ENCODE measurements at places on chromosomes 16 and 17.

GRCh38 chr17:77383613-77384608 is 243.1 kb downstream of the SEC14L1 start:
- no peak for DNase-seq

- no peak for DNase-seq
These were observed 5.8 kb downstream of the GPT2 start for GRCh38 chr16:46889942-46890300.

DNA sequence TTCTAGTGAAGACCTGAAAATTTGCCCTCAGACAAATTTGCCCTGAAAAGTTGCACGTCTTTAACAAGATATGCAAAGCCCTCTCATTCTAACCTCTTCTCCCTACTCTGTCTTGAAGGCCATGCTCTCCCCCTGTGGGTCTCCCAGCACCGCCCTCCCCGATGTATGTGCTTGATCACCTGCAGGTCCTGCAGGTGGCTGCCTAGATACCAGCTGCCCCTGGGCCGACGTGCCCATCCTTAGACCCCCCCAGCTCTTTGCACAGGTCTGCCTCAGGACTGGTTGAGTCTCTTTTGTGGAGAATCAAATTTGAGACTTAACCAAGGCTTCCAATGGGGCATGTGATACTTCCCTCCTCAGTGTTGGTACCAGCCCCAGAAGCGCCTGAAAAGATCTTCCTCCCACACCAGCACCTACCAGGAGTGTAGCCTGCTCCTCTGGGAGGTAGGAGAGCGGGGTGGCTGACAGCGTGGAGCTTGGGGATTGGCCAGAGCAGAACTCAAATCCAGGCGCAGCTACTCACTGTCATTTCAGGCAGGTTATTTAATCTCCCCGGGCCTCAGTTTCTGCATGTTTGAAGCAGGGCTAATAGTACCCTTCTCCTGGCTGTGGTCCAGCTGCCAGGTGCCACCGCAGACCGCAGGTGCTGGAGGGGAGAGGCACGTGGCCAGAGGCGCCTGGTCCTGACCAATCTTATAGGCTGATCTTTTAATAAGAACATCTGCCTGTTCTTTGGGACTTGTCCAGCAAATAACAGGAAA is 4.5 kb upstream of the MRPL38 start:
- no peak for DNase-seq

DNA sequence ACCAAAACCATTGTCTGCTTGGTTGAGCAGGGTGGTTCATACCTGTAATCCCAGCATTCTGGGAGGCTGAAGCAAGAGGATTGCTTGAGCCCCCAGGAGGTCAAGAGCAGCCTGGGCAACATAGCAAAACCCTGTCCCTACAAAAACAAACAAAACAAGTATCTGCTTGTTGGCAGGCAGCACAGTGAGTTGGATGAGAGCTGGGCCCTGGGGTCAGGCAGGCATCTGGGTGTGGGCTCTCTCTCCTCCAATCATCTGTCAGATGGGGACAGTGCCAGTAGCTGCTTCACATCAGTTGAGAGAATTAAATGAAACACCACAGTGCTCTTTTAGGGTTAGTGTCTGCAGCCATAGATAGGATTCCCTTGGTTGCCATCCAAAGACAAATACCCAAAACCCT is 5.8 kb downstream of the ARMC7 start:
- DNase-seq: no peak

DNA sequence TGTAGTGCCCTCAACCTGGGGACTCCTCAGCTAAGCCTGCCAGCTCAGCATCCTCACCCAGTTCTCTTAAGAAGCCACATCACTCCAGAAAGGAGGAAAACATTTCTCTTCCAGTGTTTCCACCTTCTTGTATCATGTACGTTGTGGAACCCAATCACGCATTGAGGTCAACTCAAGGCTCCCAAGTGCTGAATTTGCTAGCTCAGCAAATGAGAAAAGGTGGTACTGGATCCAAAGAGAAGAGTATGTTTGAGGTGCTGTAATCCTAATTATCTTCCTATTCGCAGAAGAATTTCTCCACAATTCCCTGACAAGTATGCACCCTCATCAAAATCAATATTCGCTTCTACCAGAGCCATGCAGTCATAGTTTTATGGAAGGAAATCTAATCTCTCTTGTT is 335.0 kb upstream of the C16orf82 start:
- no peak for DNase-seq

DNA sequence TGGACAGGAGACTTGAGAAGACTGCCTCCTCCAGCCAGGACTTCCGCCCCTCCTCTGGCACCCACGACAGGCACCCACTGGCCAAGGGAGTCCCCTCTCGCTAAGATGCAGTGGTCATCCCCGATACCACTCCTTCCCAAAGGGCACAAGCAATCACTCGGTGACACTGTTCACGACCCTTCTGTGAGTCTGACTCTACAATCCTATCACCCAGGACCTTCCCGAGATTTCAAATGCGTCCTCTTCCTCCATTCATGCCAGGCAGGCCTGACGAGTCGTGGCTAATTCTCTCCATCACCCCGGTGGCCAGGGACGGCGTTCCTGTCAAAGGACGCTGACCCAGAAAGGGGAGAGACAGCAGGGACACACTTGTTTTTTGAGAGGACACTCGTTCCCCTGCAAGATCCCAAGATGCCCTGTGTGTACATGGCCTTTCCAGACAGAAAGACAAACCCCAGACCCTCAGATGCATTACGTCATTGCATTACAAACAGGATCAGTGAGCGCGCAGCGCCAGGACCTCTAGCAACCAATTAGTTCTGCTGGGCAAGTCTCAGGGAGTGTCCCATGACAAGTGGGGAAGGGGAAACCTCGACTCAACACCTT is 12.2 kb downstream of the FBXO31 start:
- DNase-seq: no peak

DNA sequence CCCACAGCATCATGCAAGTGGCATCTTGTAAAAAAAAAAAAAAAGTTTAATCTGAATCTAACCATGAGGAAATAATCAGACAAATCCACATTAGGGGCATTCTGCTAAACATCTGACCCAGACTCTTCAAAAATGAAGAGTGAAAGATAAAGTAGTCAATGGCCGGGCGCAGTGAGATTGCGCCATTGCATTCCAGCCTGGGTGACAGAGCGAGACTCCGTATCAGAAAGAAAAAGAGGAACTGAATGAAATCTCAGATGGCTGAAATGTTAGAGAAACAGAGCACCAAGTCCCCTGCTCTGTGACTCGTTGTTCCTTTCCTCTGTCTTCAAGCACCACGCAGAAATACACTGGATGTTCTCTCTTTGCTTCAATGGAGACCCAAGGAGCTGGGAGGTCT is 12.7 kb upstream of the RNF135 start:
- no peak for DNase-seq

- no peak for DNase-seq
These were observed 51.6 kb upstream of the LYRM9 start for GRCh38 chr17:27944546-27945332.

- DNase-seq: no peak
These were observed 28.0 kb downstream of the DCUN1D3 start for GRCh38 chr16:20871941-20872815.

Data from NCI-H524 treated with DMSO at 0.1 percent for 48 hours (cell line).